ENCODE measurements at places on chromosomes 11 and 22.

- DNase-seq = no peak
Observed at GRCh38 chr22:47201996-47202818, 439.8 kb downstream of the TBC1D22A start.

- no peak for DNase-seq
Observed at GRCh38 chr22:48869161-48869560, 958.5 kb downstream of the BRD1 start.

DNA sequence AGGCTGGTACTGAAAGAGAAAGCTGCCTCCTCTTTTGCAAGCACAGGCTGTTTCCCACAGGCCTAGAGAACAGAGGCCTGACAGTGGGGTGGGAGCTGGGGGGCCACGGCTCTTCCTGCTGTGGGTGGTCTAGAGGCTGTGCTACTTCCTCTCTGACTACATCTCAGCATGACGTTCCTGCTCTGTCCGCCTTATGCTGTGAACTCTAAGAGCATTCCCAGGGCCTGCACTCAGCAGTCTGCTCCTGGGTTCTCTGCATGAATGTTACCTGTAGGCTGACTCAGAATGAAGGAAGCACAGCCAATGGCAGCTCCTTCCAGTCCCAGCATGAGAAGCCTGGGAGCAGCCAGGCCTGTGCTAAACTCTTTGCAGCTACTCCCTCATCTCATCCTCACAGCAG is 534.3 kb downstream of the NTM start:
- DNase-seq = peak; percentile 57

GRCh38 chr11:70734379-70734778 is 336.1 kb downstream of the CTTN start:
- DNase-seq = no peak

DNA sequence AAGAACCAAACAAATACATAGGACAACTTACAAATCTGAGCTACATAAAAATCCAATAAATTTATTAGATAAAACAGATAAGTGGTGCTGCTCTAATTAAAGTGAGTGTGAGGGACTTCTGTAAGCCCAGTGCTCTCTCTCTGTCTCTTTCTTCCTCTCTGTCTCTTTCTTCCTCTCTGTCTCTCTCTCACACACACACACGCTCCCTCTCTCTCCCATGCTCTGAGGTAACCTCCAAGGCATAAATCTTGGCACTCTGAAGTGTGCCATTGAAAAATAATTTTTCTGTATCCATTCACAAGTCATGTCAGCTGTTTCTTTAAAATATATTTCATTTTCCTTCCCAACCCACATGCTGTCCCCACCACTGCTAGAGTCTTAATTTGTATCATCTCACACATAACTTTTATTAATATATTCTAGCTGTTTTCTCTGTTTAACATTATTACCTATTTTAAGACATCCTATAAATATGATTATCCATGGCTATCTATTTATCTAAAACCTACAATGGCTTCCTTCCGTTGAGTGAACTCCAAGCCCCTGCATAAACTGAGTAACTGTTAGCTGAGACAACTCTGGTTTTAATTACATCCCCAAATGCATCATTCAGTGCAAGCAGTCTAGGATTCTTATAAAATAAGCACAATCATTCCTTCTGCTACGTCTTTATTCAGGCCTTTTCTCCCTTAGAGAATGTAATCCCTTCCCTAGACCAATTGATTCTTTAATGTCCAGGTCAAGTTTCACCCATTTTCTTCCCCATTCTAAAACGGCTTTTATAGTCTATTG is 57.4 kb upstream of the SLC5A12 start:
- DNase-seq = no peak

DNA sequence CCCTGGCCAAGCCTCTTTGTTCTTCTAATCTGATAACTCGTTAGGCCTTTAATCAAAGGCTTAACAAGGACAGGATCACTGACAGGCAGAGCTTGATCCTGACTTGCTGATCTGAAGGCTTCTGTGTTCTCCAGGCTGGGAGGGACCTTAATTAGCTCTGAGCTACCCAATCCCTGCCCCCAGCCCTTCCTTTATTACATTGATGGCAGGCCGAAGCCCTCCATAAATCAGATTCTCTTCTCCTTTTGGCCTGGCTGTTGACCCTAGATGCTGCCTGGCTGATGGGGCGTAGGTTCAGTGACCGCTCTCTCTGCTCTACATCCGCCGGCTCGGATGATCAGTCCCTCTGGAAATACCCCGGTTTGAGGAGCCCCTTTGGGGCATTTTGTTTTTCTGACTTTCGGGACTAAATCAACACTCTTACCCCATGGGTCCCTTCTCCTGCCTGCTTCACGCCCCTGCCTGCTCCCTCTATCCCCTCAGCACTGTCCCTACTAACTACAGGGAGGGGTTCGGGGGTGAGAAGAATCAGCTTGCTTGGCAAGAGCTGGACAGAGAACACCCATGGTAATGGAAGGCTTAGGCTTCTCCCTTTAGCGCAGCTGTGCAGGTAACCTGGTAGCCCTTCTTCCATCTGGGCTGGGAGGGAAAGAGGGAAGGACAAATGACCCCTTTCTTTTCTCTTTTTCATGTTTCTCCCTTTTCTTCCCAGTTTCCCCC is 10.0 kb upstream of the RRM1 start:
- DNase-seq = no peak

DNA sequence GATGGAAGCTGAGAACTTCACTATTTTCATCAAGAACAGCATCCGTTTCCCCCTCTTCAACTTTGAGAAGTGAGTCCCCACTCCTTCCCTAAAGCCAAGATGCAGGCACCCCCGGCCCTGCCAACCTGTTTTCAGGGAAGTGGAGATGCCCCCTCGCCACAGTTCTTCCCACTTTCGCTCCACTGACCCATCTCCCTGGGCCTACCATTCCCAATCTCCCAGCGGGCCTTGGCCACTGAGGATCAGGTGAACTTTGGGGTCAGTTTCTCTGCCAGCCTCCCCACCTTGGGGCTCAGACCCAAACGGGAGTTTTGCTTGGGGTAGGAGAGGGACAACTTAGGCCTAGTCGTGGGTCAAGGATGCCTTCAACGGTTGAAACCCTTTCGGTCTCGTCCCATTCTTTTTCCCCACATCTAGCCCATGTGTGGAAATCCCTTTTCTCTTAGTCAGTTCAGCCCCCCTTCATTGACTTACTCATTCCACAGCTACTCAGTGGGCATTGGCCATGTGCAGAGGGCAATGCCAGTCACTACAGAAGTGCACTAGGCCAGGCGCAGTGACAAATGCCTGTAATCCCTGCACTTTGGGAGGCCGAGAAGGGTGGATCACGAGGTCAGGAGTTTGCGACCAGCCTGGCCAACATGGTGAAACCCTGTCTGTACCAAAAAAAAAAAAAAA is 10.6 kb downstream of the P2RX3 start:
- no peak for DNase-seq

GRCh38 chr11:65640483-65641296 is 2.8 kb downstream of the SIPA1 start:
- DNase-seq = no peak

- no peak for DNase-seq
Observed at GRCh38 chr11:100224541-100225034, 462.5 kb upstream of the ARHGAP42 start.

GRCh38 chr22:39655831-39656230 is 85.3 kb downstream of the CACNA1I start:
- DNase-seq = no peak

- DNase-seq = no peak
Observed at GRCh38 chr11:130816546-130817329, 99.5 kb downstream of the SNX19 start.

GRCh38 chr22:49087716-49088601 is 739.7 kb downstream of the BRD1 start:
- DNase-seq = no peak

GRCh38 chr11:109968299-109968698 is 124.9 kb upstream of the ZC3H12C start:
- no peak for DNase-seq

DNA sequence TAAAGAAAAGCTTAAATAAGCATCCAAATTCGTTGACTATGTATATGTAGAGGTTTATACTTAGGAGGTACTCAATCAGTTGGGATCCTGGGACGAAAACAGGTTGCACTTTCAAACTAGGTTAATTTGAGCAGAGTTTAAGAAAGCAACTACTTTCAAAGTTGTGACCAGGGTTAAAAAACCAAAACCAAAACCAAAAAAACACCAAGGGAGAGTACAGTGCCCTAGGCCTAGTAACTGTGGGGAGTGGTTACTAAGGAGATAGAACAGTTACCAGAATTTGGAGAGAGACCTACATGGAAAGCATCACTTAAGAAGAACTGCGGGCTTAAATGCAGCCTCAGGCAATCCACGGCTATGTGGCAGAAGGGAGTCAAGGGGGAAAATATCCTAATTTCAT is 148.3 kb downstream of the JRKL start:
- no peak for DNase-seq

DNA sequence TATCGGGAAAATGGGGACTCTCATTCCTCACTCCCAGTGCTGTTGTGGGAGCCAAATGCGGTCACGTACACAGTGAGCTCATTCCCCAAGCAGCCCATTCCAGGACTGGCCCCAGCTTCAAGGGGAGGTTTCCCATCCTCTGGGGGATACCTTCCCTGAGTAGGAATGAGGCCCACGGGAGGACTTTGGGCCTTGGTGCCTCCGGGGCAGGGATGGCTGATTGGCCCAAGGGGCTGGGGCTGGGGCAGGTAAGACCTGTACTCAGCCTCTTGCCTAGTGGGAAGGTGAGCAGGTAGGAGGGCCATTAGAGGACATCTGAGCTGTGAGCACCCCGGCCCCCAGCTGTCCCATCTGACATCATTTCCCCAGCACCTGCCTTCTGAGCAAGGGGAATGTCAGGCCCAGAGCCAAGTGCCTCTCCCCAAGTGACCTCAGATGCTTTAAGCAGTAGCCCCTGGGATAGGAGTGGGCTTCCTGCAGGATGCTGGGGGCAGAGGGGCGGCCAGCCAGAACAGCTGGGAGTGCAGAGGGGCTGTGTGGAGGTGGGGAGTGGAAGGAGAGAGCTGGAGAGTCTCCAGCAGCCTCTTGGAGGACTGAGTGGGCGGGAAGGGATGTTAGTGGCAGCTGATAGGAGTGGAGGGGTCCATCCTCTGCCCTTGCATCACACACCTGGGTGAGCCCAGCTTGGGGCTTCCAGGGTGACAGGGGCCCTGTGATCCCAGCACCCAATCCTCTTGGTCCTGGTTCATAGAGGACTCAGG is 58.4 kb downstream of the CD82 start:
- DNase-seq = no peak

DNA sequence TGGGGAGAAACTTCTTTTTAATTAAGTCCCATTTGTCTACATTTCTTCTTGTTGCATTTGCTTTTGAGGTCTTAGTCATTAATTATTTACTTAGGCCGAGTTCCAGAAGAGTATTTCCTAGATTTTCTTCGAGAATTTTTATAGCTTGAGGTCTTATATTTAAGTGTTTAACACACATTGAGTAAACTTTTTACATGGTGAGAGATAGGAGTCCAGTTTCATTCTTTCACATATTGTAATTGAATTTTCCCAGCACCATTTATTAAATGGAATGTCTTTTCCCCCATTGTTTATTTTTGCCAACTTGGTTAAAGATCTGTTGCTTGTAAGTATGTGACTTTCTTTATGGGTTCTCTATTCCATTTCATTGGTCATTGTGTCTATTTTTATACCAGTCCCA is 1344.0 kb upstream of the RAG2 start:
- no peak for DNase-seq

- DNase-seq = no peak
Observed at GRCh38 chr11:13277768-13278608, at the start of gene BMAL1. Gene BMAL1 (plus strand): TSS chr11:13277790. CDS start chr11:13354309, 76,519 bp downstream.

DNA sequence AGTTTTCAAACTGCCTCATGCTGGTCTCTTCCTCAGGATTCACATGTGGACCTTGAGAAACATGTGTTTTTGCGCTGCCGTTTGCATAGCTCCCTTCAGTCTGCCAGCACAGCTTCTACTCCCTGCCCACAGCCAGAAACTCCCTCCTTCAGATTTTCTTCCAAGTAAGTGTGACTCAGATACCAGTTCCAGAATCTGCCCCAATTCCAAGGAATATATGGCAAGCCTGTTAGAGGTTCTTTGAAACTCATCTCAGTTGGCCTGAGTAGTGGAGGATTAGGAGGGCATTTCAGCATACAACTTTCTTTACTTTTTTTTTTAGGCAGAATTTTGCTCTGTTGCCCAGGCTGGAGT is 67.1 kb downstream of the SNX19 start:
- no peak for DNase-seq

DNA sequence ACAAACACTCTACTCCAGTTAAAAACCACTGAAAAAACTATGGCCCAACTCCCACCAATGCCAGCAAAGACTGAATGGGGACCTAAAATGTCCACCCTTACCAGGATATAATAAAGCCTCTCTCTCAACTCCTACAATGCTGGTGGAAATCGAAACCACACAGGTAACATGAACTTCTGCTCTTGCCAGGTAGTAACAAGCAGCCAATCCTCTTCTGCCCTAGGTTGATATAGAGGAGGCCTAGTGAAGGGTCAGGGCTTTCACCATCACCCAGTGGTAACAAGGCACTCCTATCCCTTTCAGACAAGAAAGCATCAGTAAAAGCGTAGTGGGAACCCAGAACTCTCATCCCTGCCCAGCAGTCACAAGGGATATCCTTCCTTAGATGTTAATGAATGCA is 22.6 kb downstream of the DCUN1D5 start:
- no peak for DNase-seq

DNA sequence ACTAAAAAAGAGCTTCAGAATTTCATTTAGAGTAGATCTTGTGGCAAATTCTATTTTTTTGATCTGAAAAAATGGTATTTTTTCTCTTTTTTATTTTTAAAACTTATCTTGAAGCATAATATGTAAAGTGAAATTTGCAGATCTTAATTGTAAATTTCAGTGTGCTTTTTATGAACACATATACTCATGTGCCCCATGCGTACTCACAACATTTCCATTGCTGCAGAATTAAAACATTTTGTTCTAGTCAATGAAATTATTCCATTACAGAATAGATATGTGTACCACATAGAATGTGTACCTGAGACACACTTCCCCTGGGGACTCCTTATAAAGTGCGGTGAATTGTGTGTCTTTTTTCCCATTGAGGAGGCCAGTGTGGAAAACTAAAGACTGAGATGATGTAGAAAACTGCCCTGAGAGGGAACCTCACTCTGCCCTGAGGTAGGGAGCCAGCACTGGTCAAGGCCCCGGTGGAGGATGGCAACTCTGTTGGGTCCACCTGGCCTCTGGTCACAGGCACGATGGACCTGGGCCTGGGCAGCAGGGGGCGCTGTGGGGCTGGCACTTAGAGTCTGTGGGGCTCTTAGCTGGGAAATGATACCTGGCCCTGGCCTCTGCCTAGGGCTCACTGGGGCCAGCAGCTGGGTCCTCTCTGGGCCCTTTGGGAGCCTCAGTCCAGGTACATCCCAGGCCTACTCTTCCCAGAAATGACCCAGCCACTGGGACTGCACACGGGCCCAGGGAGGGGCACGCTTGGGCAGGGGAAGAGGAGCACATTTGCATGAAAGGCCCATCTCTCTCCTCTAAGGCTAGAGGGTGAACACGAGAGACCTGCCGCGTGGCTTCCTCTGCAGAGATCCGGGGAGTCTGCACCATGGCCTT is 77.9 kb upstream of the TOP3B start:
- DNase-seq = peak; percentile 47

GRCh38 chr22:47533961-47534803 is 771.7 kb downstream of the TBC1D22A start:
- no peak for DNase-seq

- no peak for DNase-seq
Observed at GRCh38 chr11:102252339-102252891, 64.9 kb upstream of the BIRC3 start.

GRCh38 chr11:40602866-40603552 is 856.4 kb downstream of the LRRC4C start:
- DNase-seq = no peak

All from iPS DF 6.9 (cell line).